ENCODE measurements at places on chromosomes 12 and 14.

GRCh38 chr12:30882706-30883105, 43.8 kb upstream of the TSPAN11 start:
- H3K4me3 ChIP-seq: no peak overlapping the region
- H3K27ac ChIP-seq: no peak overlapping the region
- no peak for DNase-seq
- peaks cover 8% of the 10 kb centered on the region for H3K27me3 ChIP-seq
- peaks cover 9% of the 10 kb centered on the region for H3K36me3 ChIP-seq
- peaks cover 21% of the 10 kb centered on the region for H3K4me1 ChIP-seq

- H3K4me3 ChIP-seq: no peak overlapping the region
- H3K27ac ChIP-seq: no peak overlapping the region
- peaks cover 14% of the 10 kb centered on the region for H3K4me1 ChIP-seq
- no peaks in the 10 kb centered on the region for H3K27me3 ChIP-seq
Measured at GRCh38 chr14:103667671-103668070, 38.7 kb downstream of the KLC1 start.

DNA sequence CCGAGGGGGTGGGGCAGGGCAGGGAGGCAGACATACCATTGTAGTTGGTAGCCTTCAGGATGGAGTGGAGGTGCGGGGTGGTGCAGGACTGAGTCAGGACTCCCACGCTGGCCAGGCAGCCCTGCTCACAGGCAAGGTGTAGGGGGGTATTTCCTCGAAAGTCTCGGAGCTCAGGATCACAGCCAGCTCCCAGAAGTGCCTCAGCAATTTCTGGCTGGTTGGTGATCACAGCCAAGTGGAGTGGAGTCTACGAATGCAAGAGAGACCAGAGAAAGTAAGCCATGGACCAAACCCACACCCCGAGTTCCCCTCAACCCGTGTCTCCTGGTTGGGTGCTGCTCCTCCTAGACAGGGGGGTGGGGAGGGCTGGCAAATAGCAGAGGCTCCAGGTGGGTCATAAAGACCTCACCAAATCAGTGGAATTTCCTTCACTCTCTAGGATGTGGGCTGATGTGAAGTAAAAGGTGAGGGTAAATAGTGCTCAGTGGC, 1.4 kb downstream of the NFKBIA start:
- peaks cover 42% of the 10 kb centered on the region for H3K36me3 ChIP-seq
- no peak for DNase-seq
- no peak overlapping the region for H3K27ac ChIP-seq
- H3K27me3 ChIP-seq: peaks cover 3% of the 10 kb centered on the region

DNA sequence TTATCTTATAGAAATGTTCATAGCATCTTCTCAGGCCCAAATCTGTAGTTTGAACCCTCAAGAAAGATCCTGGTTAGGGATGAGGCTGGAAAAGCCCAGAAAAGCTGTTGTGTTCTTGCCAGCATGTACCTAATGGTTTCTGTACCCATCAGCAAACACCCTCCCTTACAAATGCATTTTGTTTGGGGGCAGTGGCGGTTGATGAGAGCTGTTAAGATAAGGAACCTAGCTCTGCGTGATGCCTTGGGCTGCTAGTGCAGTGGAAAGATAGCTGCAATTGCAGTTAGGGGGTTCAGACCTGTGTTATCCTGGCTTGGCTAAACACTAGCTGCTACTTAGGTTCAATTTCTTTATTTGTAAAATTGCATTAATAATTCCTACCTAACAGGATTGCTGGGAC, 3.6 kb downstream of the TPH2 start:
- H3K36me3 ChIP-seq: no peaks in the 10 kb centered on the region
- no peak overlapping the region for H3K27ac ChIP-seq

DNA sequence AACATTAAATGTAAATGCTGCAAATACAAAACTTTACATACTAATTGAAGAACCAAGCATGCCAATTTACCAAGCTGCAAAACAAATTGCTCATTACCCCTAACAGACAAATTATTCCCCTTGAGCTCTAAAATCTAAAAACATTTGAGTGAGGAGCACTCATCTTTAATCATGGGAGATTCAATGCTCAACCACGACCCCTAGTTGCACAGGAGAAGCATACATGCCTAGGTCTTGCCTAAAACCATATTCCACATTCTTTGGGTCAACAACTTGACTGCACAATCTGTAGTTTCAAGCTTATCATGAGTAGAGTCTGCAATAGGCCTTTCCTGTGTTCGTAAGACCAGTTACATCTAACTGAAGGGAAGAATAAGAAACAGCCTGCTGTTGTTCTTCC, 69.7 kb downstream of the MGAT4C start:
- H3K36me3 ChIP-seq: no peaks in the 10 kb centered on the region
- no peak overlapping the region for H3K4me3 ChIP-seq
- peaks cover 4% of the 10 kb centered on the region for H3K27me3 ChIP-seq
- DNase-seq: no peak
- no peaks in the 10 kb centered on the region for H3K4me1 ChIP-seq

GRCh38 chr14:91295851-91296796, 51.6 kb upstream of the GPR68 start:
- H3K27me3 ChIP-seq: peaks cover 6% of the 10 kb centered on the region
- peaks cover 71% of the 10 kb centered on the region for H3K36me3 ChIP-seq
- no peak for DNase-seq
- H3K27ac ChIP-seq: peak overlapping the region; percentile 45
